Endothelial cell of coronary artery (primary cell): ENCODE measurements at places on chromosomes 2 and 18. TPM values are rescaled to one million over a fixed set of nuclear protein-coding genes. Genes with fewer than 3 reads are reported as not detected.

CDH20 gene
- 2.8 TPM in 1 of 2 replicates, not detected in the other for total RNA-seq

SLC5A7 gene
- total RNA-seq = not detected in 2 replicates

RESP18 gene
- not detected in 2 replicates for total RNA-seq

MERTK gene
- total RNA-seq = 15.8 and 17.3 TPM in 2 replicates

FSIP2 gene
- total RNA-seq = 0.27 and 0.38 TPM in 2 replicates

TSPYL6 gene
- total RNA-seq = not detected in 2 replicates

REG1B gene
- not detected in 2 replicates for total RNA-seq

ZNF385B gene
- total RNA-seq = not detected in 2 replicates

MBD1 gene
- total RNA-seq = 47.3 and 77.2 TPM in 2 replicates
